ENCODE measurements at places on chromosomes 12 and 14.
A peak's percentile ranks its signal among the peaks of the same experiment; 100 is the strongest.

GRCh38 chr12:6266971-6267721 lies 43.3 kb upstream of the PLEKHG6 start:
- no peak for DNase-seq

DNA sequence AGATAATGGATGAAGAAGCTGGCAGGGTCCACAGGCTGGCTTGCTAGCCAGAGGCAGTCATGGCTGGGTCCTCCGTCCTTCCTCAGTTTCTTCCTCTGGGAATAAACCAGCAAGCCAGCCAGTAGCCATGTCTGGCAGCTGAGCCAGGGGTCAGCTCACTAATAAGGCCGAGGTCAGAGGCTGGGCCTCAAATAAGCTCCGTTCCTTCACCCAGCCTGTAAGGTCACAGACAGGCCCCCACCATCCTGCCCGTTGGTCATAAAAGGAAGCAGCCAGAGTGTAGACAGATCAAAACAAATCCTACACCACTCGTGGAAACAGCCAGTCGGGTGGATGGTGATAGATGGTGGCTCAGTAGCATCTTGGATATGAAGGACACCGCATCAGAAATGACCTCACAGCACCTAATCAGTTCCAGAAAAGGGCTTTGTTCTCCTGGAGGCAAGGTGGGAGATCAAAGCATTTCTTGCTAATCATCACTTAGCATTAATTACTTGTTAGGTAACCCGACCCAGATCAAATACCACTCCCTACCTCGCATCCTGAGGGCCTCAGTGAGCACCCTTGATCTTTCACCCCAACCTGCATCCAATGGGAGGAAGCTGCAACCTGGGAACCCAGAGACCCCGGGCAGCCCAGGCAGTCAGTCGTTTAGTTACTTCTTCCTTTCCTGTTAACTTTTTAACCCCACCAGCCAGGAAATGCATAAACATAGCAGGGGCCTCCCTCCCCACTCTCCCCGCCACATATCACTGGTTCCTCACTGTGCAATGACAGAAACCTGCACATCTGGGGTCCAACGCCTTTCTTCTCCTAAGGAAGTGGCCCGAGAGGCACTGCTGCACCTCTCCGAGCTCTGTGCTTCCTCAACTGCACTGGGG lies 90.2 kb downstream of the KDM2B start:
- no peak for DNase-seq

DNA sequence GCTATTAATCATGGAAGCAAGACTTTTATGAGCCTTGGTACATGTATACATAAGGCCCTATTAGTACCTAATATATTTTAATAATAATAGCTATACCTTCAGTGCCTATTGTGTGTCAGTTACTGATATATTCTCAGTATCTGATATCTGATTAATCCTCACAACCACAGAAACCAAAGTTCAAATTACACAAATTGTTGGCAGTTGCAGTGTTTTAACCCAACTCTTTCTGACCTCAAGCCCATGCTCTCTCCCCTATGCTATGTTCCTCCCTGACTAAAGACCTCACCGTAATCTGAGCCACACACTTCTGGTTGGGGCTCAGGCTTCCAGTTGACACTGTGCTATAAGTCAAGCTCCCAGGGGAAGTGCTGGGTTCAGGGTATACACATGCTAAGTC lies 214.4 kb downstream of the SPTSSA start:
- DNase-seq = no peak

- DNase-seq = no peak
These were observed 35.6 kb upstream of the VSX2 start for GRCh38 chr14:74203639-74204038.

DNA sequence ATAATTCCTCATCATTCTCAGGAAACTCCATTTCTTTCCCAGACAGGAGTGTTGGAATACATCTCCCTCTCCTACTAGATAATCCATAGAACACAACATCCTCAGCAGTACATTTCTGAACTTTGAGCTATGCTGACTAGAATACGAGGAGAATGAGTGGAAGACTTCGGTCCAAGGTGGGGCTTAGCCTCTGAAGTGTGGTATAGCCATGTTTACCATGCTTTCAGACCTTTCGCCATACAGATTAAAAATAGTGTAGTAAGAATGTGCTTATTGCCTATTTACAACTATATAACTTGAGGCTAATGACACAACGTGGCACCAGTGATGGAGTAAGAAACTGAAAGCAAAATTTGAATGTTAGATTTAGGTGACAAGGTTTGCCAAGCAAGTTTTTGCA lies 184.5 kb upstream of the KRR1 start:
- no peak for DNase-seq

GRCh38 chr12:112906712-112907414 lies at the start of gene OAS1:
OAS1 (plus strand) TSS chr12:112906962; CDS start chr12:112907040, 78 bp downstream.
- no peak for DNase-seq

DNA sequence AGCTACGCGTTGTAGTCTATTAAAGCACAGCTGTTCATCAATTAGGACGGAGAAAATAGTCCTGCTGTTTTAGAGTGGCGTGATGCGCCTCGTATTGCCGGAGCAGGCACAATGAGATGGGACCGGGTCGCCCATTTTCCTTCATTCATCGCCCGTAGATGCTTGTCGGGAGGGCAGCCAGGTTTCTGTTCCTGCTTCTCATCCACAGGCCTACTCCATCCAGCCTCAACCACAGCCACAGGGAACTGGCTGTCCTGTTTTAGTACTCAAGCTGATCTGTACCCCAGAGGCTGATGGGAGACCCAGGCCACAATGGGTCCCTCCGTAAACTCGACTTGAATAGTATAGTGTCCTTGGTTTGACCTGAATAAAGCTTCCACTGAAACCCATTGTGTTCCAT lies 264.0 kb downstream of the VRK1 start:
- DNase-seq = no peak

DNA sequence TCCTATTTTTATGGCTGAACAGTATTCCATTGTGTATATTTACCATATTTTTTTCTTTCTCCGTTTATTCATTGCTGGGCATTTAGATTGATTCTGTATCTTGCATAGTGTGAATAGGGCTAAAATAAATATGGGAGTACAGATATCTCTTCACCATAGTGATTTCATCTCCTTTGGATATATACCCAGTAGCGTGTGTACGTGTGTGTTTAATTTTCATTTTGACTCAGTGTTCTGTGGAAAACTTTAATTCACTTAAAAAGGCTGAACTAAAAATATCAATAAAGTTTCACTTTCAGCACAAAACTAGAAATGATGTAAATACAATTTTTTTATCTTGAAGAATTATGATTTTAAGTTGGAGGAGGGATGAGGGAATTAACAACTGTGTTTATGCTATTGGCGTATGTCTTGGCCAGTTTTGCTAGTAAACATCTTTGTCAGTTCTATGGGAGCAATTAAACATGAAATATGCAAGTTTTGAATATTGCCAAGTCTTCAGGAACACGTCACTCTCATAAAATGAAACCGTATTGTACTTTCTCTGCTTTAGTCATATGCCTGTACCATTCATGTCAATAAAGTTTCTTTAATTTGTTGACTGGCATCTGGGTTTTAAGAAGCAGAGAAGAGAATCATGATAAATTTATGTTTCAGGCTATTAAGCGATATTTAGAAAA lies 99.8 kb downstream of the PTGER2 start:
- no peak for DNase-seq

DNA sequence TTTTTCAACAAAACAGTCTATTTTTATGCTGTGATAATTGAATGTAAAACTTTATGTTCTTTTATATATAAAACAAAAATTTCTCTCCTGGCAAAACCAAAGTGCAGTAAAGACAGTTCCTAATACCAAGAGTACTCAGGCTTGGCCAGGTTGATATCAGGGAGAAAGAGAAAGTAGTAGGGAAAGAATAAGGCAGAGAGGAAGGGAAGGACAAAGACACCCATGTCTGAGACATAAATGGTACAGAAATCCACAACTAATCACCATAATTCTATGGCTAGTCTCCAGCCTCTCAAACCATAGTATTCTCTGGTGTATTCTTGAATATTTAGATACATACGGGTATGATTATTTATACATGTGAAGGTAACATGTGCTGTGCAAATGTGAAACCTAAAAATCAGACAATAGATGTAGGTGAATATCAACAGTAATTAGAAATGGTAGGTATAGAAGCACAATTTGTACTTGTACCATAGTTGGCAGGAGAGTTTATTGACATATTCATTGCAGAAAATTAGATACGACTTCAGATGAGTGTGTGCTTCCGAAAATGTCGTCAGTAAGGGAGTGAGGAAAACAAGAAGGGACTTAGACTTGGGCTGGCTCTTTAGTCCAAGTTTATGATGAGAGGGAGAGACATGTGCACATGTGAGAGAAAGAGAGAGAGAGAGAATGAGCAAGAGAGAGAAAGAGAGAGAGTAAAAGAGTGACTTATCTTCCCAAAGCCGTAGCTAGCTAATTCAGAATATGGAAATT lies 230.8 kb upstream of the NPAS3 start:
- DNase-seq = no peak

DNA sequence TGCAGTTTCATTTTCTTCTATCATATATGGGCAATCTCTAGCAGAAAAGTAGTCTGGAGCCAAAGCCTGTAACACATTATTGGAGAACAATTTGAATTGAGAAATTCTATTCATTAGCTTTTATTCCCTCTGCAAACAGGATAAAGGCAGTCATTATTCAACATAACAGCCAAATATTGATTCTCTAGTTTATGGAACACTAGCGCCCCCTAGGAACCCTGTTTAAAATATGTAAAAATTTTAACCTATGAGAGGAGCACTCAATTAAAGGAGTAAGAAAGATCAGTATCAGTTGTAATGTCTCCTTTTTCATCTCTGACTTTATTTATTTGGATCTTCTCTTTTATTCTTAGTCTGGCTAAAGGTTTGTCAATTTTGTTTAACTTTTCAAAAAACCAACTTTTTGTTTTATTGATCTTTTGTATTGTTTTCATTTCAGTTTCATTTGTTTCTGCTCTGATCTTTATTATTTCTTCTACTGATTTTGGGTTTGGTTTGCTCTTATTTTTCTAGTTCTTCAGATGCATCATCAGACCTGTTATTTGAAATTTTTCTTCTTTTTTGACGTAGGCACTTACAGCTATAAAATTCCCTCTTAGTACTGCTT lies 4.8 kb upstream of the LMNTD1 start:
- peak; percentile 29 for DNase-seq

GRCh38 chr14:70707138-70708038 lies 65.7 kb downstream of the TTC9 start:
- no peak for DNase-seq

- DNase-seq = no peak
These were observed 127.0 kb upstream of the RPH3A start for GRCh38 chr12:112664569-112664968.

- no peak for DNase-seq
These were observed 60.7 kb downstream of the SLC38A6 start for GRCh38 chr14:61041704-61042103.

GRCh38 chr14:35400648-35401421 lies 3.7 kb downstream of the NFKBIA start:
- DNase-seq = no peak

GRCh38 chr12:70248876-70249275 lies 5.6 kb downstream of the CNOT2 start:
- DNase-seq = no peak

GRCh38 chr12:103640410-103640809 lies 53.3 kb downstream of the STAB2 start:
- no peak for DNase-seq

DNA sequence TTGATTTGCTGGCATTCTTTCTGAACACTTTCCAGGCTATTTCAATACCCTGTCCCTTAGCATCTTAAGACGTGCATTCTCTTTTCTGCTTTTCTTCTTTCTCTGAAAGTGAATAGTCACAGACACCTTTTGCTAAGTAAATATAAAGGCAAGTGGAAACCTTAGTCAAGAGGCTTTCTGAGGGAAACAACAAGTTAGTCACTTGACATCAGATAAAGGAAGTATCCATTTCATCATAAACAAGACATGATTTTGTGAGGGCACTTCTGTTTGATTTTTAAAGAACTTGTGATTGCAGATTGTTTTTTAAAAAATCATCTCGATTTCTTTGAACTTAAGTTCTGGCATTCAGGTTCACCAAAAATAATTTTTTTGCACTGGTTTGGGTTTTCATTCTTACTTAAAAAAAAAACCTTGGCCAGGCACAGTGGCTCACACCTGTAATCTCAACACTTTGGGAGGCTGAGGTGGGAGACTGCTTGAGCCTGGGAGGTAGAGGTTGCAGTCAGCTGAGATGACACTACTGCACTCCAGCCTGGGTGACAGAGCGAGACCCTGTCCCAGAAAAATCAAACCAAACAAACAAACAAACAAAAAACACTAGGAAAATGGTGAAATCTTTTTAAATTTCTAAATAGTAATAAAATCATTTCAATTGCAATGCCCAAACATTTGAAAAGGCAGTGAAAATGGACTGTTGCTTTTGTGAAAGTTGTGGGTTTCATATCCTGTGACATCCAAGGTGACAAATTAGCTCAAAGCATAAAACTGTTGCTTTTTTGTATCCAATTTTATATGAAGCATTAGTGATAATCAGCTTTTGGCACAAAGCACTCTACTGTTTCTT lies 8.3 kb upstream of the KLHL42 start:
- no peak for DNase-seq

DNA sequence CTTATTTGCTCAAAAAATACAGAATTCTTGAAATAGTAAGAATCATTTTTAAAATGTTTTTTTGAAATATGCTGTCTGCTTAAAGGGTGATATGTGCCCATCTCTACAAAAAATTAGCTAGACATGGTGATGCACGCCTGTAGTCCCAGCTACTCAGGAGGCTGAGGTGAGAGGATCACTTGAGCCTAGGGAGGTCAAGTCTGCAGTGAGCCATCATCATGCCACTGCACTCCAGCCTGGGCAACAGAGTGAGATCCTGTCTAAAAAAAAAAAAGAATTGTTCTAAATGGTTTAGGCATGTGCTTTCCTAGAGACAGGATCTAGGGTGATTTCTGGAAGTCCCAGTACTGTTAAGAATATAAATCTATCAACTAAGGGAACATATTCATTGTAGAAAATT lies 75.6 kb upstream of the HECTD1 start:
- no peak for DNase-seq

GRCh38 chr12:85781766-85782165 lies 54.4 kb downstream of the RASSF9 start:
- peak; percentile 21 for DNase-seq

- DNase-seq = no peak
These were observed 89.7 kb downstream of the GLT1D1 start for GRCh38 chr12:128942960-128943477.

DNA sequence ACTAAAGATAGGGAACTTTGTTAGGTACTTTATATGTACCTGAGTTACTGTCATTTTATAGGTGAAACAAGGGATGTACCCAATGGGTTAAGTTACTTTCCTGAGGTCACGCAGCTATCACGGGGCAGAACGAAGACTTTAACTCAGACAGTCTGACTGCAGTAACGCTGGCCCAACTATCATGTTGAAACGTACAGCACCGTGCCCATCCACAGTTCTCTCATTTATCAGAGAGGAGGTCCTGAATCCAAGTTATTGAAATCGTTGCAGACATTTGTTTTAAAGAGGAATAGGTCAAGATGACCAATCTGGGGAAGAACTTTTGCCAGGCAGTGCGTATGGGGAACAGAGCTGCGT lies 587 bp upstream of the C12orf75 start:
- DNase-seq = no peak

GRCh38 chr12:45637706-45638105 lies 91.8 kb upstream of the ARID2 start:
- DNase-seq = no peak

Measured in NCI-H1694 (cell line).